ENCODE measurements at places on chromosomes 6 and 20. TPM values are rescaled to one million over a fixed set of nuclear protein-coding genes. Genes with fewer than 3 reads are reported as not detected.

DPPA5 gene
- total RNA-seq, result not detected

SOBP gene
- 5.2 TPM for total RNA-seq

DEFB124 gene
- not detected for total RNA-seq

C20orf141 gene
- total RNA-seq, result not detected

Data from cardiac atrium fibroblast (primary cell).